K562 (cell line): ENCODE measurements at places on chromosomes 3 and 15.
A peak's percentile ranks its signal among the peaks of the same experiment; 100 is the strongest.

- no peak overlapping the region for H3K4me3 ChIP-seq
- H3K4me1 ChIP-seq: peaks cover 10% of the 10 kb centered on the region
- peaks cover 4% of the 10 kb centered on the region; the same call in 1 of the 2 replicates for H3K27me3 ChIP-seq
- H3K36me3 ChIP-seq: no peaks in the 10 kb centered on the region
- DNase-seq: peak; percentile 43
- H3K27ac ChIP-seq: no peak overlapping the region
Measured at GRCh38 chr3:66394753-66395249, 106.0 kb downstream of the LRIG1 start.

DNA sequence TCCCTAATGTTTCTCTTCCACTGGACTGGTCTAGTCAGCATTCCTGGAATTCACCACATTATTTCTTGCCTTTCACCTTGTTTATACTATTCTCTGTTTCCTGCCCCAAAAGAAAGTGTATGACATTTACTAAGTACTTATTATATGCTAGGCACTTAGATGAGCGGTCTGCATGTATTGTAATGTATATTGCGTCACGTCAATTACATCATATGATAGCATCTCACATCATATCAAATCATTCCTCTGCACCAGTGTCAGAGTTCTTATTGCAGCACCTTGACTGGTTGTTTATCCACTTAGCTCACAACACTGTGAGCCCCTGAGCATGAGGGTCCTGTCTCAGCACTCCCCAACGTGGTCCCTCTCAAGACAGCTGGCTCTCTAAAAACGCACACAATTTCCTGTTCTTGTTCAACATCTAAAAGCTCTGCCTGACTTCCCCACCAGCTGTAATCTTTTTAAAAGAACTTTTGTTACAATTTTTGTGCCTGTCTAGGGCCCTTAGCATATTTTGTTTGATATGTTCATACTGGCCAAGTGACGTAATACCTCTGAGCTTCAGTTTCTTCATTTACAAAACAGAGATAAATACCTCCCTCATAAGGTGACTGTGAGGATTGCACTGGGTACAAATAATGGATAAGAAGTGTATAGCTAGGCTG, 58.8 kb downstream of the ARHGAP31 start:
- no peak overlapping the region for H3K4me3 ChIP-seq
- no peaks in the 10 kb centered on the region for H3K36me3 ChIP-seq
- DNase-seq: no peak
- no peaks in the 10 kb centered on the region for H3K27me3 ChIP-seq
- no peak overlapping the region for H3K27ac ChIP-seq
- peaks cover 7% of the 10 kb centered on the region for H3K4me1 ChIP-seq

GRCh38 chr3:186789554-186790260, 6.3 kb downstream of the EIF4A2 start:
- no peak for DNase-seq
- H3K4me1 ChIP-seq: no peaks in the 10 kb centered on the region
- no peaks in the 10 kb centered on the region for H3K27me3 ChIP-seq
- no peak overlapping the region for H3K27ac ChIP-seq
- H3K36me3 ChIP-seq: peaks cover 98% of the 10 kb centered on the region

GRCh38 chr3:176992565-176992964, 204.7 kb downstream of the TBL1XR1 start:
- no peak overlapping the region for H3K4me3 ChIP-seq
- H3K4me1 ChIP-seq: no peaks in the 10 kb centered on the region
- no peak for DNase-seq

DNA sequence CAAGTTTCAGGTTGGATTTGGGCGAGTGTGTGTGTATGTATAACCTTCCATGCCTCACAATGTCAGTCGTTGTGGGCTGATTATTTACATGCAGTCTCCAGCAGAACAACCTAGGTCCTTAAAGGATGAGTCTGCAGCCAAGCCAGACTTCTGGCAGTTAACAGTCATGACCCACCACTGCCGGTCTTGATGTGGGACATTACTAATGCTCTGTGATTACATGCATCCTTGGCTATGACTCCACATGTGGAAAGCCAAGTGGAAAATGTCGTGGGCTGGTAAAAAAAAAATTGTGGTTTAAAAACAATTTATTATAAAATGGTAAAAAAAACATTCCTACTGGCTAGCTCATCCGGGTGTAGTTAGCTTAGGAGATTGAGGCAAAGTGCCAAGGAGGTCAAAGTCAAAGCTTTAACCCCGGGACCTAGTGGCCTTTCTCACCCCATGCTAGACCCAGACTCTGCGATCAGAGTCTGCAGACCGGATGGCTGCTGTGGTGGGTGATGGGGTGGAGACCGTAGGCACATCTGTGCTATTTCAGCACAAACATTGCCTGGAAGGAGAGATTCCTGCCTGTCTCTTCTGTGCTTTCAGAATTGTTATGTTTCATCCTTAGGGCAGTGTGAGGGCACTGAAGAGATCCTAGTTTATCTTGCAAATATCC, 6.8 kb downstream of the RARRES1 start:
- peaks cover 3% of the 10 kb centered on the region; the same call in 1 of the 2 replicates for H3K4me1 ChIP-seq
- no peak overlapping the region for H3K4me3 ChIP-seq
- H3K36me3 ChIP-seq: peaks cover 14% of the 10 kb centered on the region
- H3K27me3 ChIP-seq: no peaks in the 10 kb centered on the region
- no peak overlapping the region for H3K27ac ChIP-seq

GRCh38 chr3:192850451-192850981, 67.1 kb downstream of the MB21D2 start:
- H3K27ac ChIP-seq: no peak overlapping the region
- H3K27me3 ChIP-seq: no peaks in the 10 kb centered on the region
- no peaks in the 10 kb centered on the region for H3K36me3 ChIP-seq
- no peak for DNase-seq
- H3K4me3 ChIP-seq: no peak overlapping the region

GRCh38 chr15:42338500-42338899, 20.8 kb upstream of the CAPN3 start:
- H3K4me1 ChIP-seq: peaks cover 8% of the 10 kb centered on the region; the same call in 2 of the 3 replicates
- DNase-seq: no peak
- H3K27me3 ChIP-seq: no peaks in the 10 kb centered on the region
- H3K27ac ChIP-seq: no peak overlapping the region
